ENCODE measurements at places on chromosomes 4 and X. TPM values are rescaled to one million over a fixed set of nuclear protein-coding genes. Genes with fewer than 3 reads are reported as not detected.

GRCh38 chrX:133335027-133335426, 80.3 kb downstream of the GPC4 start:
- DNase-seq: no peak

GRCh38 chr4:140600408-140600807, 31.6 kb upstream of the UCP1 start:
- DNase-seq: no peak

DNA sequence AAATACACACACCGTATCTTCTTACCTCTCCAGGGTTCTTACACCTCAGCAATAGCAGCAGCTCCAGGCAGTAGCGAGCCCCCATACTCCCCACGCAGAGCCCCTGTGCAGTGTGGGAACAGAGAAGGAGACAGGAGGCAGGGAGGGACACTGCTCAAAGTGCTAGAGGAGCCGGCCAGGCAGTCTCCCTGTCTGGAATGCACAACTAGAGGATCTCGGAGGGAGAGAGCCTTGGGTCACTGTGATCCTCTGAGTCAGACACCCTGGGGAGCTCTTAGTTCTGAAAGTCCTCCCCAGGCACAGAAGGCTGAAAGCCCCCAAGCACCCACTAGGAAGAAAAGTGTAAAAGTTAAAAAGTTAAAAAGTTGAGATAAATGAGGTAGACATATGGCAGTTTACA, 16.0 kb downstream of the AMELX start:
- no peak for DNase-seq

GRCh38 chr4:128550060-128550459, 259.4 kb upstream of the JADE1 start:
- DNase-seq: no peak

DNA sequence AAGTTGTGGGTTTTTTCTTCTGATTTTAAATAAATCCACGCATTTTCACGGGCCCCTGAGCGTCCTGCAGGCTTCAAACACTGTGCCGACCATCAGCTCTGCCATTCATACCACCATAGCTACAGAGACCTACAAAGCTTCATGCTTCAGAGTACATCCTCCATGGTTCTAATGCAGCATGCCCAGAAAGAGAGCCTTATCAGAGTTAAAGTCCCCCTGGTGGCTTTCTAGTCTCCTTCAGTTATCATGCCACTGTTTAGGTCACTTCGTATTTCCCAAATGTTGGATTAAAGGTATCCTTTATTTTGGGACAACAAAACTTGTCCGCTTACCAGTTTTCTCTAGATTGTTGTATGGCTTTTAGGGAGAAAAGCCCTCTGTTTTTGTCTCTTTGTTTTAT, 66.7 kb upstream of the VCX2 start:
- DNase-seq: no peak

The NEUROG2 gene
- polyA plus RNA-seq: not detected

- no peak for DNase-seq
These were observed 201.5 kb downstream of the NWD2 start for GRCh38 chr4:37446016-37446415.

The STPG2 gene
- 0.58 TPM for polyA plus RNA-seq

DNA sequence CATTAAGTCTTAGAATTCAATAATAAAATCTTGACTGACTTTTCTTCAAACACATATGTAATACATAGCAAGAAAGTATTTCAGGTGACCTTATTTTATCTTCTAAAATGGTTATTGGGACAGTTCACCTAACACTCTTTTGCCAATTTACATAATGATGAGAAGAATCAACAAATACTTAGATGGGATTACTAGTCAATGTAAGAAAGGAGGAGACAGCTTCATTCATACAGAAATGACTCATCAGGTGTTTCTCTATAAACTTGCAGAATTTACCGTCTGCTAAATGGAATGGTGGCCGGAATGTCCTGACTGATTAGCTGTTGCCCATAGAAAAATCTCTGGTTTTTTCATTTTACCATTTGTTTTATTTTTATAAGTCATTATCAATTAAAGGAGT, 115.0 kb upstream of the ETNPPL start:
- no peak for DNase-seq

DNA sequence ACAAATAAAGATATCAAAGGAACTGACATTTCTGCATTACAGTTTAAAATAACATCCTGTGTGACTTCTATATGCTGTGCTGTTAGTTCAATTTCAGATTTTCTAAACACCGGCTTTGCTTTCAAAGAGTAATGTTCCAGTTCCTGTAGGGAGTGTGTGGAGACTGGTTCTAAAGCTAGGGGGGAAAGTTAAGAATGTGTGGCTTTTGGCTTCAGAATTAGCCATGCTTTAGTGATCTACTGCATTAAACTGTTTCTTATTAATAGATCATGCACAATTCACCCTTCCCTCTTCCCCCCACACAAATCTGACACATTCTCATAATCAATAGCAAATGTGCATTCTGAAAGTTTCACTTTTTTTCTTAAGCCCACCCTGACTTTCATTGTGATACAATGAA, 32.0 kb upstream of the DKK2 start:
- no peak for DNase-seq

DNA sequence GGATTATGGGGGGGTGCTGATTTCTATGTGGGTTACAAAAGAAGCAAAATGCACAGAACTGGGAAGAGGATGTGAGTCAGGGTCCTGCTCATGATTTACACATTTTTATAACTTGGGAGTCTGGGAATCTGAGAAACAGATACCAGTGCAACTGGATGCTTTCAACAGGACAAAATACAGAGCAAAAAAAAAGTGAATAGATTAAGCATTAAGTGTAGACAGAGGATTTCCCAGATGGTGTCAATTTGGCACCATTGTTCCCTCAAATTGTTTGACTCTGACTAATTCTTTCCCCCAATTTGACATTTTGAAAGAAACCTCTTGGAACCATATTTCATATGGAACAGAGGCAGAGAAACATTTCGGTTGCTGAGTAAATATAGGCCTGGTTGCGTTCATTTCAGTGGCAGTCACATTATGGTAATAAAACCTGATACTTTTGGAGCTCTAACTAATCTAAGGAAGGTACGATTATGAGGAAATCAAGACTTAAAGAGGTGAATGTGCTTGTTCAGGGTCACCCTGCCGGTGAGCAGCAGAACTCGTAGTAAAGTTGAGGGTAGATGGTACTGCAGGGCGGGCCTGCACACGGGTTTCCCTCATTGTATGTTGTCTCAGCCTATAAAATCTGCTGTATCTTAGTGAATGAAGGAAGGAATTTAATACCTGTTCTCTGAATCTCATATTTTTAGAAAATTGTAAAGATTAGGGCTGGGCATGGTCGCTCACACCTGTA, 18.7 kb upstream of the CDKL5 start:
- no peak for DNase-seq

GRCh38 chrX:24371391-24371972, 11.0 kb downstream of the SUPT20HL1 start:
- DNase-seq: peak; percentile 38
